Stimulated activated CD4-positive, alpha-beta T cell treated with anti-CD3 and anti-CD28 coated beads, TNF-alpha, amount 100 ng/mL, for 1 hour (primary cell): ENCODE measurements at places on chromosomes 5 and 9.

- no peak for DNase-seq
Observed at GRCh38 chr5:97480313-97480712, 297.3 kb upstream of the RIOK2 start.

GRCh38 chr5:65359981-65360380, 121.7 kb downstream of the ADAMTS6 start:
- DNase-seq: no peak

- DNase-seq: no peak
Observed at GRCh38 chr9:93701494-93702218, 125.3 kb downstream of the PHF2 start.

- DNase-seq: no peak
Observed at GRCh38 chr5:103435136-103435889, 127.3 kb downstream of the NUDT12 start.

DNA sequence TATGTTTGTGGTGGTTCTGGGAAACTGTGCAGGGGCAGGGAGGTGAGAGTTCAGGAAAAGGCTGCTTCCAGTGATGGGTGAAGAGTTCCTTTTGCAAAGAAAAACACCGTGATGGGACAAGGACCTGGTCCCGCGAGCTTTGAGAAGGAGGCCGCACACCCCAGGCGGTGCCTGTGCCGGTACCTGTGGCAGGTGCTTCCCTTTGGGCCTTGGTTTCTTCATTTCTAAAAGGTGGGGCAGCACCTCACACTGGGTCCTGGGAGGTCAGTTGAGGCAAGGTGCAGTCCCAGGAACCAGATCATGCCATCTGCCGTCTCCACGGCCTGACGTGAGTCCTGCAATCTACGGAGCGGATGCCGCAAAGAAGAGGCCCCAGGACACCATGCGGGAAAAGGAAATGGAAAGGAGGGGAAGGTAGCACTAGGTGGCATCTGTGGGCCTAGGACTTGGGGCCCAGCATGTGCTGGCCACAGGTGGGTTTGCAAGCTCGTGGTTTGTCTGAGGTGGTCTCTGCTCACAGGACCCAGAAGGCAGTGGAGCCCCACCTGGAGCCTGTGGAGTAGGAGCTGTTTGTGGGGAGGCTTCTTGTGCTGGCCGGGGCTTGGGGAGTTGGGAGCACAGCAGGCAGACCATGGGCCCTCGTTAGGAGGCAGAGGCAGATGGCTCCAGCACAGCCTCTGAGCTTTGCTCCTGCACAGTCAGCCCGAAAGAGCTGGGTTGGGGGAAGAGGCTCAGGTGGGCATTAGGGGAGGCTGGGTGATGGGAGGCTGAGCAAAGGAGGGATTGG, 131.6 kb downstream of the CACNA1B start:
- no peak for DNase-seq

DNA sequence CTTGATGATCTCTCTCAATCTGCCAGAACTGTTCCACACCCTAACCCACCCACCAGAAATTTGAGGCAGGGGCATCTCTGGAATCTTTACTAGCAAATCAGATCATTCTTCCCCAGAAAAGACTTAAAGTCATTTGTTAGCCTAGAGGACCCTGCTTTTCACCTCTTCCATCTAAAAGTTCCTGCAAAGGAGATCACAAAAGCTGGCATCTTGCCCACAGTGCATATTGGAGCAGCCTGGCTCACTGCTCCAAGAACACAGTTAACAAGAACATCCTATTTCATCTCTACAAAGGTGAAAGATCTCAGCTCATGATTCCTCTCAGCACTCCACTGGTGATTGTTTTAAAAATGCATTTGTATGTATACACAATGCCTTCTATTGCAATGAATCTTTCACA, 36.3 kb downstream of the GABRP start:
- DNase-seq: no peak

DNA sequence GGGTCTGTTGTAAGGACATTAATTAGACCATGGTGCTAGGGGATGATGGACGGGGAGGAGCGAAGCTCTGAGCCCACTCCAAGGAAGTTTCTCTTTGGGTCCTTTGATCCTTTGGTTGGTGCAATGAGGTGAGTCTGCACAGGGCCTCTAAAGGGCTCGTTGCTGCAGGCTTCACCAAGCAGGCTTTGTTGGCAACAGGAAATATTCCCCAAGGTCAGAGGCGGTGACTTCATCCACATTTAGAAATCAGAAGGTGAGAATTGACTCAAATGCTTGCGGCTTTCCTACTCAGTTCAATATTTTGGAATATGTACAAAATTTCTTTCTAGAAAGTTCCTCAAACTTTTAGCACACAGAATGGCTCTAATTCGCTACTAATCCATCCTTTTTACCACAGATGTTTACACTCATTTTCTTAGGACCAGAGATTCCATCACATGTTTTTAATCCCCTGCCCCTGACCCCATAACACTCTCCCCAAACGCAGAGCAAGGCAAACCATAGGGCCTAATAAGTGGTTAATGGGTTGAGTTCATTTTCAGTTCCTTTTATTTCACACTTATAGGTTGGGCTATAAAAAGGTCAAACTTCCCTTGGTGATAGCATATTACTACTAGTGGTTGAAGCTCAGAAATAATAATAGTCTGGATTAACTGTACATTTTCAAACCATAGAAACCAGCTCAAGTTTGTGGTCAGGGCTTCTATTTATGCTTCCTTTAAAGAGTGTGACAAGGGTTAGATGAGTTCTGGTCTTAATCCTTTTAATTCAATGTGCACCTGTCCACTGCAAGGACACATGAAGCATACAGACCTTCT, 37.3 kb upstream of the TMEM252 start:
- no peak for DNase-seq

DNA sequence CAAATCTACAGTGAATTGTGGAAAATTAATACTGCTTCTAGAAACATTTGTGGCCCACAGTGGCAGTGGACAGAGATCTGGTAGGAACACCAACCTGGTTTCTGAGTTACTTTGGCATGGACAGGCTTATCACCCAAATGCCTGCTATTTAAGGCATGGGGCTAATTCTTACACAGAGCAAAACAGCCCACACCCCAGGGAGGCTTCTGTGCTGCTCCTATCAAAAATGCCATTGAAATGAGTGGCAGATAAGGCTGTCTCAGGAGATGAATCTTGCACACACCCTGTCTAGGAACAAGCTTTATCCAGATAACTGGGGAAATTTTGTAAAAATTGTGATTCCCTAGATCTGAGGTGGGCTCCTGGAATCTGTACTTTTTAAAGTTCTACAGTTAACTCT, 307.1 kb downstream of the TLE1 start:
- no peak for DNase-seq

GRCh38 chr9:131097948-131098278, 1.6 kb downstream of the AIF1L start:
- no peak for DNase-seq

DNA sequence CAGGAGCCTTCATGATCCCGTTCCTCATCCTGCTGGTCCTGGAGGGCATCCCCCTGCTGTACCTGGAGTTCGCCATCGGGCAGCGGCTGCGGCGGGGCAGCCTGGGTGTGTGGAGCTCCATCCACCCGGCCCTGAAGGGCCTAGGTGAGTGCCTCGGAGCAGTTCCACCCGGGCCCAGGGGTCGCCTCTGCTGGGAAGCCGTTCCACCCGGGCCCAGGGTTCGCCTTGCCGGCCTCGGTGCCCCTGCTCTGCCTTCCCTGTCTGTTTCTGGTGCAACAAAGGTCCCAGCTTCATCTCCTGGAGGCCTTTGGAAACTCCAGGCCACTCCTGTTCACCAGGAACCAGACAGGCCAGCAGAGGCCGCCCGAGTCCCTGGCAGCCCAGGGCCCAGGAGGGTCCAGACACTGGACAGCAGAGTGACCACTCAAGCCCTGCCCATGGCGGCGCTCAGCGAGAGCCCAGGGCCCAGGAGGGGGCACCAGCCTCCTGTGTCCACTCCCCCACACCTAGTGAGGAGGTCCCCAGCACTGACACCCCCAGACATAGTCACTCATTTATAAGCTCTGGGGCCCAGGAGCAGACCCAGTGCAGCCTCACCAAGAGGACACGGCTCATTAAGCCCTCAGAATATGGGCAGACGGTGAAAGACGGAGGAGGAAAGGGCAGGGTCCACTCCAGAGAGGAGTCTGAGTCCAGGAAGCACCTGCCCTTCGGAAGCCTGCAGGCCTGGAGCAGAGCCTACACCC, 7.5 kb downstream of the SLC6A19 start:
- no peak for DNase-seq

GRCh38 chr5:71899865-71900342, 180.8 kb downstream of the CARTPT start:
- no peak for DNase-seq

DNA sequence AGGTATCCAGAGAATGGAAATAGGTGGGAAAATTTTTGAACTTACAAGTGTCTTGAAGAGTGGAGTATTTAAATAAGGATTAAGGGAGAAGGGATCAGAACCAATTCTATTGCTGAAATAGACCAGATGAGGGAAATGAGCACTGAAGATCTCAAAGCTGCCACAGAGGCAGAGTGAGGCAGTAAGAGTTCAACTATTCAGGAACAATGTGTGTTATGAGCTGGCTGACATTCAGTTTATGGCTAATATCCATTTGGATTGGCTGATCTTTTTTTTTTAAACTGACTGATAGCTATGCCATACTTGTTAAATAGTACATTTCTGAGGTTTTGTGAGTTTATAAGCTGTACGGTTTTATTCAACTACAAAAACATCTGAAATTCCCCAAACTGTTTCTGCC, 95.3 kb upstream of the GNA14 start:
- no peak for DNase-seq

- no peak for DNase-seq
Observed at GRCh38 chr5:45399041-45399440, 297.1 kb downstream of the HCN1 start.

DNA sequence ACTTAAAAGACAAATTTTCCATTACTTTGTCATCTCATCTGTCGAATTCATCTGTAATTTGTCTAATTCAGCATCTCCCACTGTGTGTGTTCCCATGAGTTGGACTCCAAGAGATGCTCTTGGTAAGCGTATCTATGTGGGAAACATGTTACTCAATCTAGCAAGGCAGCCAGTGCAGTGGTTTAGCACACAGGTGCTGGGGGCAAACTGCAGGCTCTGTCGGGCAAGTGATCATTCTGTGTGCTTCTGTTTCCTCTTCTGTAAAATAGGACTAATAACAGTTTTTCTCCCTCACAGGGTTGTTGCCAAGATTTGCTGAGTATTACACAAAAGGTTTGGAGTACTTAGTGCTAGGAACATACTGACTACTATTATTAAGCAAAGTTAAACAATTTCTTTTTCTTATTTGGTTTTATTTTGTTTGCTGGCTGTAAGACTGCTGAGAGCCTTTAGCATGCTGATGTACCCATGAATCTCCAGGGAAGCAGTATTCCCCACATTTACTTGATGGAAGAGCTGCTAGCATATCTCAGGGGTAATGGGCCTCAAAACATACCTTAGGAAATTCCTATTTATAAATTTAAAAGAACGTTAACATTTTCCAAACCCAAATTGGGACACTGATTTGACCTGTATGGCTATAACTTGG, 709 bp upstream of the GAPT start:
- no peak for DNase-seq

GRCh38 chr5:36177715-36178523, 26.0 kb downstream of the SKP2 start:
- no peak for DNase-seq

- DNase-seq: no peak
Observed at GRCh38 chr9:114138552-114138971, 16.8 kb upstream of the COL27A1 start.

DNA sequence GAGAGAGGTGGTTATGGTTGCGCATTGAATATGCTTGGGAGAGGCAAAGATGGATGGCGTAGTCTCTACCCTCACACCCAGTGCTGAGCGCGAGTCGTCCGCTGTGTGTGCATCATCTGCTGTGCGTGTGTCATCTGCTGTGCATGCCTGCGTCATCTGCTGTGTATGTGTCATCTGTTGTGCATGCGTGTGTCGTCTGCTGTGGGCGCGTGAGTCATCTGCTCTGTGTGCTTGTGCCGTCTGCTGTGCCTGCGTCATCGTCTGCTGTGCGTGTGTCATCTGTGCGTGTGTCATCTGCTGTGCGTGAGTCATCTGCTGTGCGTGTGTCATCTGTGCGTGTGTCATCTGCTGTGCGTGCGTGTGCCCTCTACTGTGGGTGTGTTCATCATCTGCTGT, 68.0 kb upstream of the IRX4 start:
- no peak for DNase-seq

GRCh38 chr5:151123897-151124751, 33.5 kb downstream of the ANXA6 start:
- DNase-seq: peak; percentile 25

GRCh38 chr9:121885345-121885901, 207.7 kb downstream of the TTLL11 start:
- no peak for DNase-seq

DNA sequence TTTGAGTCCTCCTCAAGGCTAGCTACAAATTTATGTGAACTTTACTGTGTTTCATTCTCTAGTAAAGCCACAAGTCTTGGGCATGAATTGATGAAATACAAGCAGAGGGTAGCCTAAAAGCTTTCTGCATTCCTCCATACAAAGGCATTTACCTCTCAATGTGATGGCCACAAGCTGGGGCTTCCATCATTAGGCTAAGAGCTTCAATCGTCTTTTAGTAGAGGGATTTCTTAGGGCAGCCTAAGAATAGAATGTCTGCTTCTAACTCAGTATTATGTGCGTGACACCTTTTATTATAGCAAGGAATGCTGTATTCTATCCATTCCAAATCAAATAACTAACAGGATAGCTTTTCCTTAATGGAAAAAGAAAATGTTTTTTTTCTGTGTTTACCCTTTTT, 3.7 kb downstream of the PLAC8L1 start:
- no peak for DNase-seq

DNA sequence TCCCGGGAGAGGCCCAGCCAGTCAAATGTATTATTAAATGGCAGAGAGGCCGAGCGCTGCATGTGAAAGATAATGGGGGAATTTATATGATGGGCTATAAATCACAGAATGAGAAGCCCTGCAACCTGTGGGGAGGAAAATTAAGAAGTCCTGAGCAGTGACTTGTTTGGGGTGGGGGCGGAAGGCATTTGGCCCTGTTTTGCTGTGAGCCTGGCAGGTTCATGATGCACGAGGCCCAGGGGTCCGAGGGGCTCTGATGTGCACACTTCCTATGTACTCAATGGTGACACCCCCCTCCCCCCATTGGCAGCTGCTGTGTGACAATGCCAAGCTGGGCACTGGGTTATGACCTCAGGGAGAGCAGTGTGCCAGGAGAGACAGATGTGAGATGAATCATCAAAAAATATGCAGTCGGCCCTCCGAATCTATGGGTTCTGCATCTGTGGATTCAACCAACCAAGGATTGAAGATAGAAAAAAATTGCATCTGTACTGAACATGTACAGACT, 13.7 kb upstream of the DAB2IP start:
- no peak for DNase-seq

GRCh38 chr5:178328826-178329730, 96.5 kb upstream of the PHYKPL start:
- no peak for DNase-seq

- DNase-seq: no peak
Observed at GRCh38 chr9:72165326-72165725, 16.1 kb downstream of the GDA start.

GRCh38 chr5:80759866-80760577, 105.2 kb upstream of the DHFR start:
- no peak for DNase-seq

- DNase-seq: no peak
Observed at GRCh38 chr9:77705636-77706035, 57.5 kb upstream of the GNA14 start.

GRCh38 chr5:180120237-180121101, 48.9 kb upstream of the RNF130 start:
- no peak for DNase-seq
